Activated CD8-positive, alpha-beta memory T cell treated with anti-CD3 and anti-CD28 coated beads for 1 hour (primary cell): ENCODE measurements at places on chromosomes 16 and 17.

DNA sequence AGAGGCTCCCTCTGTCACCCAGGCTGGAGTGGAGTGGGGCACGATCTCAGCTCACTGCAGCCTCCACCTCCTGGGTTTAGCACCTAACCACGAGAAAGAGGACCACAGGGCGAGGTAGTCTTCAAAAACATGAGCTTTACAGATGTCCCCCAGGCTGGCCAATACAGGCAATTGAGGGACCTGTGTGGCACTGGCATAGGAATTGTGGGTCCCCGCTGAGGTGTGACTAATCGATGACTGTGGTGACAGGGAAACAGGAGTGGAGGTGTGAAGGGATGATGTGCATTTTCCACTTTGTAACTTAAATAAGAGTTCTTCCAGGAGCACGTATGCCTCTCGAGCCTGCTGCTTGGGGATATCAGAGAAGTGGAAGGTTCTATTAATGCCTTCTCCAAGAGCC lies 12.6 kb upstream of the ARHGAP17 start:
- no peak for DNase-seq

- DNase-seq, result no peak
Observed at GRCh38 chr17:16381496-16381820, 567 bp downstream of the UBB start.

- no peak for DNase-seq
Observed at GRCh38 chr16:31505483-31505882, 2.7 kb downstream of the RUSF1 start.

- no peak for DNase-seq
Observed at GRCh38 chr17:57862694-57863667, 13.1 kb upstream of the MRPS23 start.

- no peak for DNase-seq
Observed at GRCh38 chr17:31687505-31688126, 171.4 kb downstream of the COPRS start.

GRCh38 chr16:13766334-13766733 lies 153.6 kb upstream of the ERCC4 start:
- no peak for DNase-seq

- no peak for DNase-seq
Observed at GRCh38 chr17:37476431-37477120, 13.1 kb upstream of the DUSP14 start.

- no peak for DNase-seq
Observed at GRCh38 chr17:5975661-5976060, 94.5 kb upstream of the WSCD1 start.

GRCh38 chr16:31440516-31441184 lies 1.9 kb downstream of the ZNF843 start:
- DNase-seq, result no peak

DNA sequence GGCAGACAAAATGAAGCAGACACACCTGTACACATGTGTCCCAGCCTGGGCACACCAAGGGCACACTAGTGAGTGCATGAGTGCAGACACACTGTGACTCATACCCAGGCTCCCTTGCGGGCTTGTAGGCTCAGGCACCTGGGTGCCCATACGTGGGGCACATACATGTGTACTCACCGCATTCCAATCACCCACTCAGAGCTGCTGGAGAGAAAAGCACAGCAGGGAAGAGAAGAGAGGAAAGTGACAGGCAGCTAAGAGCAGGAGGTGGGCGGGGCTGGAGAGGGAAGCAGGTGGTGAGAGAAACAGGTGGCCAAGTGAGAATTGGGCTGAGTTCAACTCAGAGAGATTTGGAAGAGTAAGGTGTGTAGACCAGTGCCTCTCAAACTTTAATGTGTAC lies 54.0 kb downstream of the TMEM132E start:
- no peak for DNase-seq

- DNase-seq, result no peak
Observed at GRCh38 chr17:68127914-68128313, 92.4 kb downstream of the KPNA2 start.

GRCh38 chr17:80328634-80329380 lies 68.2 kb downstream of the RNF213 start:
- DNase-seq, result no peak

DNA sequence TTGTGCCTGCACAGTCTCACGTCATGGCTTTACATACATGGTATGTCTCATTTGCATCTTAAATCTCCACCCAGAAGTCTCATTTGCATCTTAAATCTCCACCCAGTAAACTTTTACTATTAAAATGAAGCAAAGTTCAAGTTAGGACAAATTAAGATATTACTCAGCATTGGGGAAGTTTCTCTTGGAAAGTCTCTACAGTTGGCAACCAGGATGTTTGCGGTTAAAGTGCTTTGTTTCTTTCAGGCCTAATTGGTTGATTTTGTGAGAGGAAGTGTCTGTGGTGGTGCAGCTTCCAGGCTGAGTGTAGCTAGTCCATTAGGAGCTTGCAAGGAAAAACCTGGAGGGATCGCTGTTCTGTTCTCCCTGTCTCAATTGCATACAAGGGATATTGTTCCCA lies 1373.3 kb upstream of the GOT2 start:
- DNase-seq, result no peak

DNA sequence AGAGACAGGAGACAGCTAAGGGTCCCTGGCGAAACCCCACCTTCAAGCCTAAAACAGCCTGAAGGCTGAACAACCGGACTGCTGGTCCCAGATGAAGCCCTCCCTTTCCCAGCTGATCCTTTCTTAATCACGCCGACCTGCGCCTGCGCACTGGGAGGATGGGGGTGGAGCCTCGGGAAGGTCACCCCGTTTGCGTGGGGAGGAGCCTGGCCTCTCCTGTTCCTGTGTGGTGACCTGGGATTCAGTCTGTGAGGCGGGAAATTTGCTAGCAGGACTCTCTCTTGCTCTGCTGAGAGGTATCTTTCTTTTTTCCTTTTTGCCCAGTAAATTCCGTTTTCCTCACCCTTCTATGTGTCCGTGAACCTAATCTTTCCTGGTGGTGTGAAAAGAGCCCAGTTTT lies 9.6 kb downstream of the FAM20A start:
- DNase-seq, result no peak

DNA sequence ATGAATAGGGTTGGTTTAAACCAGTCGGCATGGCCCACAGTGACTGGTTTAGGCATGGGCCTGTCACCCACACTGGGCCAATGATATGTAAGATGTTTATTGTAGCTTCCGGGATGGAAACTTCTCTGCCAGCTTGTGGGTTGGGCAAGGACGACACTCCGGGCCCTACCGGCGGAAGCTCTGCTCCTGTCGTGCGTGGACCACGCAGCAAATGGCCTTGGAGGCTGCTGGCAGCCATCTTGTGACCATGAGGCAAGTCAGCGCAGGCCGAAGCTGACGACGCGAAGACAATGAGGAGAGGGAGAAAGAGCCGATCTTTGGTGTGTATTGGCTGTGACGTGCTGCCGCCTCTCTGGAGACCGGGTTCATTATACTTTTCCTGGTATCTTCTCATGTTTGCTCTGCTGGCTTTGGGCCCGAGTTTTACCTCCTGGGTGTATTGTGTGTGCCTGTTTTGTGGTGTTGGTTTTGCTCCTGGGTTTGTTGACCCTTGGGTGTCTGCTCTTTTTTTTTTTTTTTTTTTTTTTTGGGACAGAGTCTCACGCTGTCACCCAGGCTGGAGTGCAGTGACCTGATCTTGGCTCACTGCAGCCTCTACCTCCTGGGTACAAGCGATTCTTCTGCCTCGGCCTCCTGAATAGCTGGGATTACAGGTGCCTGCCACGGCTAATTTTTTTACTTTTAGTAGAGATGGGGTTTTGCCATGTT lies 15.4 kb downstream of the SLC25A10 start:
- no peak for DNase-seq

DNA sequence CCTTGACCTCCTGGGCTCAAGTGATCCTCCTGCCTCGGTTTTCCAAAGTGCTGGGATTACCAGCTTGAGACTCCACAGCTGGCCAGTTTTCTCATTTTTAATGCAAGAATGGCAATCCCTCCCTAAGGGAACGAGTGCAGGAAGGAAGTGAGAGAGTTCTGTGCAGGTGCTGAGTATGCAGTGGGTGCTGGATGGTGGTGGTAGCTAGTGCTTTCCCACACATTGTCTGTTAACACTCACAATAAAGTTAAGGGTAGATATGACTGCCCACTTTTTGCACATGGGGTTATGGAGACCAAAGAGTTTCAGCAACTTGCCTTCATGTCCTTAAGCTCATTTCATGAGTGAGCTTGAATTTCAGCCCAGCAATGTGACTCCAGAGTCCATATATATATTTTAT lies 18.5 kb downstream of the RGS9 start:
- DNase-seq, result no peak

DNA sequence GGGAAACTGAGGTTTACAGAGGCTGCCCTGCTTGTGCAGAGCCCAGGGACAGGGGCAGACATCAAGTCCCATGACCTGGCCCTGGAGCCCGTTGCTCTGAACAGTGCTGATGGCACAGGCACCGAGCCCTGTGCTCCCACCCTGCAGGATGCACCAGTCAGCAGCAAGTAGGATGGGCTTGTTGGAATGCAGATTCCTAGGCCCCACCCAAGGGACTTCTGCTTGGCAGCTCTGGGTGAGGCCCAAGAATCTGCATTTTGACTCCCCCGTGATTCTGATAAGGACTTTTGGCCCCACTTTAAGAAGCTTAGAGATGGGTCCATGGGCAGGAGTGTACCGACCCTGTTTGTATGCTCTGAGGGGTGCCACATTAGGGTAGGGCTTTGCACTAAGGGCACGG lies 23.3 kb downstream of the LASP1 start:
- no peak for DNase-seq

GRCh38 chr16:12184419-12184917 lies 207.9 kb downstream of the SNX29 start:
- DNase-seq, result no peak

DNA sequence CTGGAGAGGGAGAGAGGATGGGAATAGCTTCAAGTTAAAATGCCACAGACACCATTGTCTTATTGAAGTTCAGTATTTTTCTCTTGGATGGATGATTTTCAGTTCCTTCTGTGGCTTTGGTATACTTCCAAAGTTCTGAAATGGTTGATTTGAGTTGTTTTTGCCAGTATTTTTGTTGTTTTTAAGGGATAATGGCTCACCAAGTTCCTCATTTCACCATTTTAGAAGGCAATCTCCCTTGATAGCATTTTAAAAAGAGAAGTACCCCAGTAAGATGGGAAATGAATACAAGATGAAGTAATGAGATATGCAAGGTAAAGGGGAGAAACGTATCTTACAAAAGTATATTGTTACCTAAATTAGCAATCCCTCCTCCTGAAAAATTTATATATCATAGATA lies 18.5 kb upstream of the SPDYE4 start:
- no peak for DNase-seq

GRCh38 chr16:68436581-68436980 lies 11.7 kb downstream of the SMPD3 start:
- DNase-seq, result no peak

DNA sequence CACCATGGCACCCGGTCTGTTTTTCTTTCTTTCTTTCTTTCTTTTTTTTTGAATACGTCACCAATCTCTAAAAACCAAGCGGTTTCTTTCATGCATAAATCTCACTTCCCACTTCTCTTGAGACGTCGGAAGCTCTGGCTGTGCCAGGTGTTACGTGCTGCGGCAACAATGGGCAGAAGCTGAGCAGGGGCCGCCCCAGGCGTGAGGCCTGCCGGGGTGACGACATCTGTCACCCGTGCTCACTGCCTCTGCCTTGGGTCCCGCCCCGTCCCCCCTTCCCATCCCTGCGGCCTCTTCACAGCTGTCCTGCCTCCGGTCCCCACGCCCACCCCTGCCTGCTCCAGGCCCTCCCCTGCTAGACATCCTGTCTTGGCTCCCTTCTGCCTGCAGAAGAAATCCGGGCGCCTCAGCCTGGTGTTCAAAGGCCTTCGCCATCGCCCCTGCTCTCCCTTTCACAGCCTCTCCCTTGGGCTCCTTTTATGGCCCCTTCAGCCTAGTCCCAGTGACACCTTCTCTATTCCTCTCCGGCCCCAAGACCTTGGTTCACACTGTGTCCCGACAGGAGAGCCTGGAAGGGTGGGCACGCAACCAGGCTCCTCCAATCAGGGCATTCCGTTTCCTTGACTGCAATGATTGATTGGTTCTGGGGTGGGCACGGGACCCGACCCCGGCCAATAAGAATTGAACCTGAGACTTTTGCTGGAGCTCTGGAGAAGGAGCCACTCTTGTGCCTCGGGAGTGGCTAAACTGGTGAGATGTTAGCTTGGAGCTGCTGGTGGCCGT lies 4.8 kb downstream of the P2RX1 start:
- DNase-seq, result no peak

GRCh38 chr16:67935402-67936123 lies 1.1 kb downstream of the PSMB10 start:
- peak; percentile 84 for DNase-seq
